ENCODE measurements at places on chromosomes 11 and 22.

- DNase-seq = peak; percentile 62
Measured at GRCh38 chr11:65559951-65560537, 1.9 kb upstream of the LTBP3 start.

DNA sequence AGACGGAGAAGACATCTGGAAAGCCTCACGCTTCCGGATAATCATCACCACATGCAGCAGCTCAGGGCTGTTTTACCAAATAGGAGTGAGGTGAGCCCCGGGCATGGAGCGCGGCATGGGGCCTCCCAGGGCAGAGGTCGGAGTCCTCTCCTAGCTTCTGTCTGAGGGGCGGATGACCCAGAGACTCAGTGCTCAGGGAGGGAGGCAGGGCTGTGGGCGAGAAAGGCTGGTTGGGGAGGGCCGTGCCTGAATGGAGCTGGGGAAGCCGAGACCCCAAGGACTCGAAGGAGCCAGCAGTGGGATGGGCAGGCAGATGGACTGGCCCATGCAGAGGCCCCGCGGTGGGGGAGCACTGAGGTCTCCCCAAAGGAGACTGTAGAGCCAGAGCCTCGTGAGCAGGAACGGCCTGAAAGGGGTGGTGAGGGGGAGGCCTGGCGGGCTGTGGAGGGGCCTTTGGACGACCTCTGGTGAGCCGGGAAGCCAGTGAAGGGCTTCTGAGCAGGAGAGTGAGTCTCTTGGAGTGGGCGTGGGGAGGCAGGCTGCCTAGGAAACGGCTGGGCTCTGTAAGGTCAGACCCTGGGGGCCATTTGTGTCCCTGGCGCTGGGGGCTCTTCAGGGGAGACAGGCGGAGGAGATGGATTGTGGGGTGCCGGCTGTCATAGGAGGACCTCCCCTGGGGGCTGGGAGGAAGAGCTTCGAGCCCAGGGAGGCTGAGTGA, 24.7 kb upstream of the PANX2 start:
- DNase-seq = no peak

DNA sequence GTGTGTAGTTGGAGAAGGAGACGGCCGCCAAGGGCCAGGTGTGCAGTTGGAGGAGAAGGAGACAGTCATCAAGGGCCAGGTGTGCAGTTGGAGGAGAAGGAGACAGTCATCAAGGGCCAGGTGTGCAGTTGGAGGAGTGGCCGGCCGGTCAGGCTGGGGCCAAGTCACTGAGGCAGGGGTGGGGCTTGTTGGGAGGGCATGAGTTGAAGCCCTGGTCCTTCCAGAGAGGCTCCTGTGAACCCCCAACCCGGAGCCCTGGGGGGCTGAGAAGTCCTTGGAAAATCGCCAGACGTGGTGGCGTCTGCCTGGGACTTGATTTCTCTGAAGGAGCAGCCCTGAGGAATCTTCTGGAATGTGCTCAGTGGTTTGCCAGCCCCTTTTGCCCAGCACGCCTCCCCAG, 1320.5 kb downstream of the BRD1 start:
- DNase-seq = no peak

GRCh38 chr11:3050386-3051195, 6.6 kb downstream of the CARS1 start:
- DNase-seq = peak; percentile 21

GRCh38 chr11:68082481-68082880, 38.7 kb downstream of the CHKA start:
- DNase-seq = no peak

- no peak for DNase-seq
Measured at GRCh38 chr11:86255896-86256295, 11.3 kb downstream of the EED start.

GRCh38 chr11:44136176-44136945, 40.9 kb downstream of the EXT2 start:
- no peak for DNase-seq

- no peak for DNase-seq
Measured at GRCh38 chr22:29487426-29487986, 7.5 kb downstream of the NEFH start.

- DNase-seq = no peak
Measured at GRCh38 chr11:119156496-119156895, 7.6 kb downstream of the ABCG4 start.

DNA sequence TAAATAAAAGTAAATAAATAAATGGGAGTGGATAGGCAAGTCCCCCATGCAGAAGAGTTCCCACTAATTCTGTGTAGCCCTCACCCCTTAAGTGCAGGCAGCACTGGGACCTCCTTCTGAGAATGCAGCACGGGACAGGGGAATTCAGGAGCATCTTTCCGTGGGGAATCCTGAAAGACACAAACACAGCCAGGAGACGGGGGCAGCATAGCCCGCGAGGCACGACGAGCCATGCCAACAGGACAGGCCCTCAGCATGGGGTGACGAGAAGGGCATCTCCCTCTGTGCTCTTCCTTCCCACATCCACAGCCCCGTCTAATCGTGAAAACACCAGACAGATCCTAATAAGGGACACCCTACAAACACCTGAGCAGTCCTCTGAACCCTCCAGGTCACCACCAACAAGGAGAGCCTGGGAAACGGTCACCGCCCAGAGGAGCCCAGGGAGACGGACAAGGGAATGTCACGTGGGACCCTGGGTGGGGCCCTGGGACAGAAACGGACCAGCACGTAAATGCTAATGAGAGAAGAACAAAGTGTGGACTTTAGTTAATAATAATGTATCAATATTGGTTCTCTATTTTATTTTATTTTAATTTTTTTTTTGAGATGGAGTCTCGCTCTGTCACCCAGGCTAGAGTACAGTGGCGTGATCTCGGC, 6.8 kb downstream of the KRTAP5-5 start:
- DNase-seq = no peak

- DNase-seq = no peak
Measured at GRCh38 chr11:43644621-43645299, 35.8 kb upstream of the HSD17B12 start.

DNA sequence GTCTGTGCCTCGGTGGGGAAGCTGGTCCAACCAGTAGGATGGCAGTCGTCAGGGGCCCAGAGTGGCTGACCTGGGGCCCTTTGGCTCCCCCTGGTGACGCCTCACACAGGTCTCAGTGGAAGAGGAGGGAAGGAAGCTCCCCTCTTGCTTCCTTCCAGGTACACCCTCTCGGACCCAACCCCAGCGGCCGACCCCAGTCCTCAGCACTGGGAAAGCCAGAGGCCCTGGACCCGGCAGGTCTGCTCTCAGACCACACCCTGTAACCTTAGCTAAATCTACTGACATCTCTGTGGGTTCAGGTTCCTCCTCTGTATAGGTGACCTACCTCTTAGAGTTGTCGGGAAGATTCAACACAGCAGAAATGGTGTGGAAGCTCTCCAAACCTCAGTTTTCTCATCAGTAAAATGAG, 3.4 kb upstream of the SCUBE1 start:
- DNase-seq = peak; percentile 21

DNA sequence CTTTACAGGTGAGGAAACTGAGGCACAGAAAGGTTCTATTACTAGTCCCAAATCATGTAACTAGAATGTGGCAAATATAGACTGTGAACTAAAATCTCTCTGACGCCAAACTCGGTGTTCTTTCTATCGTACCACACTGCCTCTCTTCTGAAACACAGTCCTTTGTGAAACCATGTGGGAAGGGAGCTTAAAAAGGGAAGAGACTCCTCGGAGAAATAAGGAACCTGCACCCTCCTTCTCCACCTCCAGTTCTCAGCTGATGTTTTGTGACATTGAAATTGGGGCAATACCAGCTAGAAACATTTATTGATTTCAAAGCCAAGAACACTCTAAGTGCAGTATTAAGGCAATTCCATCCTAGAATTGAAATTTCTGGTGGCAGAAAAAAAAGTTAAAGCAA, 76.4 kb upstream of the DRD2 start:
- DNase-seq = no peak

DNA sequence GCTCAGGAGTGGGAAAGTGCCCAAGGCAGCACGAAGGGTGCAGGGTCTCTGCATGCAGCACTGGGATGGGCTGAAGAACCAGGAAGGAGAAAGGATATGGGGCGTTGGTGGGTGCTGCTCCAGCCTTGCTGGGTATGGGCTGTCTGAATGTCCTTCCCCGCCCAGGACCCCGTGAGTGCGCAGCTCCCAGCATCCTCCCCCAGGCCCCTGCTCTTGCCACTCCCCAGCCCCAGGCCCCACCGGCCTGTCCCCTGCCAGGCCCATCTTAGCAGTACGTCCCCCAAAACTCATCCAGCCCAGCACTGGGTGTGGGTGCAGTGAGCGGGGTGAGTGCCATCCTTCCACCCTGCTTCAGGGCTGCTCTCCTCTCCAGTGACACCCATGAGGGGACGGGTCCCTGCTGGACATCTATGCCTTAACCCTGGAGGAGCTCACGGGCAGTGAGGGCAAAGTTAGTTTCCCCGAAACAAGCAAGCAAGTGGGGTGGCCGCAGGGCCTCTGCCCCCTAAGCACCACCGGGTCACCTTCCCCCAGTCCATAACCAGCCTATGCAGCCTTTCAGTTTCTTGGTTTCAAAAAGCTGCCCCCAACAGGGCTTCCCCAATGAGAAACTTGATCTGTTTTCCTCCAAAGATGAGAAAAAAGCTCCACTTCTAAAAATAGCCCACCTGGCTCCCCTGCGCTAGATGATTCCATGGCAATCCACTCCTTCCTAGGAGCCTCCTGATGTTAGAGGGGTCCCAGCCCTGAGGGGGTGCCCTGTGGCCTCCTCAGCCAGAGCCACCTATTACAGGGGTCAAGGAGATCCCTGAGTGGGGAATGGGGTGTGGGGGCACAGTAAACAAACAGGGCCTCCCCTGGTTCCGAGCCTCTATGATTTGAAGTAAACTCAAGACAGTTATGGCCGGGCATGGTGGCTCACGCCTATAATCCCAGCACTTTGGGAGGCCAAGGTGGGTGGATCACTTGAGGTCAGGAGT, 103.8 kb downstream of the MORC2 start:
- DNase-seq = no peak

GRCh38 chr11:4480577-4481239, 1.7 kb upstream of the OR52K1 start:
- no peak for DNase-seq

GRCh38 chr22:40220316-40221054, 42.8 kb downstream of the TNRC6B start:
- no peak for DNase-seq

GRCh38 chr11:75154646-75155569, 4.0 kb downstream of the SLCO2B1 start:
- DNase-seq = no peak

- DNase-seq = no peak
Measured at GRCh38 chr11:82308979-82309378, 424.7 kb downstream of the FAM181B start.

- peak; percentile 58 for DNase-seq
Measured at GRCh38 chr11:122209619-122210366, 93.8 kb upstream of the BLID start.

- no peak for DNase-seq
Measured at GRCh38 chr11:60040109-60040508, at the start of gene OOSP2. OOSP2 (plus strand) TSS chr11:60040409; CDS start chr11:60040460, 51 bp downstream.

GRCh38 chr11:76181371-76181770, 24.9 kb downstream of the WNT11 start:
- DNase-seq = no peak

DNA sequence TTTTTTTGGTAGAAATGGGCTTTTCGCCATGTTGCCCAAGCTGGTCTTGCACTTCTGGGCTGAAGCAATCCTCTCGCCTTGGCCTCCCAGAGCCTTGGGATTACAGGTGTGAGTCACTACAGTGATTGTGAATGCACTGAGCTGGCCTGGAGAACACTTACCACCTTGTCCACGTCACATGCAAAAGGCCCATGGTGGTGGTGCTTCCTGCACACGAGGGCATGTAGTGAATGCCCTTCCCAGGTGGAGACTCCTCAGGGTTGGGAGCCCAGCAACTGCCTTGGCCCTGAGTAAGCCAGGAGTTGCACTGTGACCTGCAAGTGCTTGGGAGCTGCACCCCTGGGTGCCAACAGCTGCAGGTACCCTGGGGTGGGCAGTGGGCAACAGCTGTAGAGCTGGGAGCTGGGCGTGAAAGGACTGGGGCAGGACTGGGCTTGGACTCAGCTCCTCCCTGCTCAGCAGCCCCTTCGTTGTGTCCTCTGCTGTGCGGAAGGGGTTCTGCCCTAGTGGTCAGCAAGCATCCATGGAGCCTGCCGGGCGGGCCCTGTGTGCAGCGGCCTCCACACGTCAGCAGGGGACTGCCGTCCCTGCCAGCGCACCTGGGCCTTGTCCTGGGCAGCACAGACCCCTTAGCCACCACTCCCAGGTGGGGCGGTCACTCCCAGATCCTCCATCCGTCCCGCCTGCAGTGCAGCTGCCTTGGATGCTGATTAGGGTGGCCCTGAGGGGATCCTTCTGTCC, 9.3 kb upstream of the ADORA2A start:
- DNase-seq = no peak

- DNase-seq = no peak
Measured at GRCh38 chr11:130157840-130158239, 1.7 kb upstream of the ST14 start.

DNA sequence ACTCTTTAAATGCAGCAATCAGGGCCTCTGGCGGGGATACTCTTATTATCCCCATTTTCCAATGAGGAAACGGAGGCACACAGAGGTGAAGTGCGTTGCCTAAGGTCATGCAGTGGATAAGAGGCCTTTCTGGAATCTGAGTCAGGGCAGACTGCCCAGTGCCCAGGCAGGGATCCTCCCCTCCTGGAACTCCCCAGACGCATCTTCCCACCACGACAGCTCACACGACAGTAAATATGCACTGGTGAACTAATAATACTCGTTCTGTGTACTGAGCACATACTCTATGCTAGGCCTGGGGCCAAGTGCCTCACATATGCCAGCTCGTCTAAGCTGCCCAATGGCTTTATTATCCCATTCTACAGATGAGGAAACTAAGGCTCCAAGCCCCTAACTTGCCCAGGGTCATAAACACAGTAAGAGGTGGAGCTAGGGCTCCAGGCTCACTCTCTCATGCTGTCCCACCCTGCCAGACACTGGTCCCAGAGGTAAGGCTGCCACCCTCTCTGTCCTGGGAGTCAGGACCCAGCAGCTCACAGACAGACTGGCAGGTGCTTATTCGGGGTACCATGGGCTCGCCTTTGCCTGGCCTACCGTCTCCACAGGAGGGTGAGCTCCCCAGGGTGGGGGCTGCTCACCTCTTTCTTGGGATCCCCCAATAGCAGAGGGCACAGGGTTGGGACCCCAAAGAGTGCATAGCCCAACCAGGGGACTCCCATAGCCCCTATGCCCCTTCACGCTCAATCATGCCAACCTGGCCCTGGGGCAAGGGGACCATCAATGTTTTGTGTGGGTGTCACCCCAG, 2.3 kb downstream of the IL2RB start:
- no peak for DNase-seq

- DNase-seq = no peak
Measured at GRCh38 chr11:120256178-120256577, 16.2 kb downstream of the POU2F3 start.

DNA sequence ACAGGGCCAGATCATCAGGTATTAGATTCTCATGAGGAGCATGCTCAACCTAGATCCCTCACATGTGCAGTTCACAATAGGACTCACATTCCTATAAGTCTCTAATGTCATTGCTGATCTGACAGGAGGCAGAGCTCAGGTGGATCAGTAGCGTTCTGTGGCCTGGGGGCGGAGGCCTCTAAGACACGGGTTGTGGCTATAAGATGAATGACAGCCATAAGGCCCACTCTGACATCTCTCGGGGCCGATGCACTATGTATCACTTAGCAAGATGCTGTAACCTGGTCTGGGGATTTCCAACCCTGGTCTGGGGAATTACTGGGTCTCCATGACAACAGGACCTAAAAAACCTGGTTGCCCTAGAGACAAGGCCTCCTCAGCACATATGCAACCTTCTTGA, 932.7 kb downstream of the TBC1D22A start:
- no peak for DNase-seq

- no peak for DNase-seq
Measured at GRCh38 chr22:25896098-25896497, 154.1 kb downstream of the MYO18B start.

Data from gastrocnemius medialis (tissue), 4 donors.